Astrocyte of the cerebellum (primary cell): ENCODE measurements at places on chromosomes 2 and 18.

GRCh38 chr2:64062840-64063239 lies 43.6 kb upstream of the VPS54 start:
- DNase-seq = no peak

DNA sequence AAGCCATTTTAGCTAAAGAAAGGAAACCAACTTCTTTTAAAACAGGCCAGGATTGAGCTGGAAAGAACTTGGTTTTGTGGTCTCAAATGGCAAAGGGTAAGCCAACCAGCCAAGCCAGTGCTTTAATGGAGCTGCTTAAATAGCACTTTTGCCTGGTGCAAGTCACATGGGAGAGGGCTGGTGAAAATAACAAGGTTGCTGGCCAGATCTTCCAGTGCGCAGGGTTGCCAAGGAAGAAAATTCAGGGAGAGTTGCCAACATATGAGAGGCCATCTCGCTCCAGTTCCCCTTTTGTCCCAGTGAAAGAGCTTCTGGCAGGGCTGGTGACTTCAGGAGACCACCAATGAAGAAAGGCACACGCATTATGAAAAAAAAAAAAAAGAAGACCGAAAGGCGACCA lies 57.3 kb downstream of the IRS1 start:
- DNase-seq = peak; percentile 78

DNA sequence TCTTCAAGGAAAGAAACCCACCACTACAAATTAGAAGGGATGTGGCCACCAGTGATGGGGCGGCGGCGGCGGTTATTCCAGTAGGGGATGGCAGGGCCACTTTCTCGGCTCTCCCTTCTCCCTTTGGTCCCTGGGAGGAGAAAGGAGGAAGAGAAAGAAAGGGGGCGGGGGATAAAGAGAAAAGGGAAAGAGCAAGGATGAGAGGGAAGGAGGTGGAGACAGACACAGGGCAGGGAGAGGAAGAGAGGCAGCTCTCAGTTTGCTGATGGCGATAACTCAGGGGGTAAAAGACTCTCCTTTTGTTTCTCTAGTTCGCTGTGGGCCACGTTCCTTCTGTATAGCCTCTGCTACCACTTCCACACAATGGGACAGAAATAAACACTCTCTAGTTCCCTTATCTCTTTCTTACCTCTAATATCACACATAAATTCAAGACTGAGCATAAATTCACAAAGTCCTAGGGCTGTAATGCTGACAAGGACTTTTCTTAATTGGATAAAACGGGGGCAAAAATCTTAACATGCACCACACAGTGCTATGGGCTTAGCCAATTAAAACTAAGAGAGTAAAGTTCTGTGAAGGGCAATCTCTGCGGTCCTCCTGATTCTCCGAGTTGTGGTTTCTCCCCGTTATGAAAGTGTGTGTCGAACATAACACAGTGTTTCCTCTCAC lies 14.6 kb downstream of the SFT2D3 start:
- DNase-seq = no peak

- DNase-seq = no peak
These were observed 16.2 kb downstream of the TANC1 start for GRCh38 chr2:158984604-158985135.

GRCh38 chr2:135997380-135997779 lies 12.0 kb upstream of the DARS1 start:
- no peak for DNase-seq

DNA sequence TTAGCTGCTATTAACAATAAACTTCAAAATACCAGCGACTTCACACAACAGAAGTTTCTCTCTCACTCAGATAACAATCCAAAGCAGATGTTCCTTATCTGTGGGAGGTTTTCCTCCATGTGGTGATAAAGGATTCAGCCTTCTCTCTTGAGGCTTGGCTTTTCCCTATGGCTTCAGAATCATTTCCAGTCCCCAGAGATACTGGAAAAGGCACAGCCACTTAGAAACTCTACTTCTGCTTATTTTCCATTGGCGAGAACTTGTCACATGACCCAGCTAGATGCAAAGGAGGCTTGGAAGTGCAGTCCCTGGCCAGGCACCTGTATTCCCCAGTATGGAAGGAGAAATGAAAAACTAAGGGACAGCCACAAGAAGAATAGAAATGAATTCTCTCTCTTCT lies 344.8 kb downstream of the MTX2 start:
- DNase-seq = no peak

GRCh38 chr2:26292646-26293045 lies 47.9 kb downstream of the HADHB start:
- DNase-seq = no peak

DNA sequence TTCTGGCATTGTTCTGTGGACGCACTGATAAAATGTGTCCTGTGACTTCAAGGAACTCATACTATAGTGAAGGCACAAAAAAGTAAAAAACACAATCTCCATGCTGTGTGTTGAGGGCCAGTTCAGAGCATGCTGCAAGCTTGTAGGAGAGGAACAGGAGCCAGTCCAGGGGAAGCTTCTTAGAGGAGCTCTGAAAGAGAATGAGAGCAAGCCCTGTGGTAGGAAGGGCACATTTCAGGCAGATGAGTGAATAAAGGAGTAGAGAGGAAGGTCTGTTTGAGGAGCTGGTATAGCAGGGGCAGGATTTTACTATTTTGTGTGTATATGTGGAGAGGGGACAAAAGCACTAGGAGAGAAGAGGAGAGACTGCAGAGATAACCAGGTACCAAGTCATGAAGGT lies 478.3 kb downstream of the ZEB2 start:
- no peak for DNase-seq

DNA sequence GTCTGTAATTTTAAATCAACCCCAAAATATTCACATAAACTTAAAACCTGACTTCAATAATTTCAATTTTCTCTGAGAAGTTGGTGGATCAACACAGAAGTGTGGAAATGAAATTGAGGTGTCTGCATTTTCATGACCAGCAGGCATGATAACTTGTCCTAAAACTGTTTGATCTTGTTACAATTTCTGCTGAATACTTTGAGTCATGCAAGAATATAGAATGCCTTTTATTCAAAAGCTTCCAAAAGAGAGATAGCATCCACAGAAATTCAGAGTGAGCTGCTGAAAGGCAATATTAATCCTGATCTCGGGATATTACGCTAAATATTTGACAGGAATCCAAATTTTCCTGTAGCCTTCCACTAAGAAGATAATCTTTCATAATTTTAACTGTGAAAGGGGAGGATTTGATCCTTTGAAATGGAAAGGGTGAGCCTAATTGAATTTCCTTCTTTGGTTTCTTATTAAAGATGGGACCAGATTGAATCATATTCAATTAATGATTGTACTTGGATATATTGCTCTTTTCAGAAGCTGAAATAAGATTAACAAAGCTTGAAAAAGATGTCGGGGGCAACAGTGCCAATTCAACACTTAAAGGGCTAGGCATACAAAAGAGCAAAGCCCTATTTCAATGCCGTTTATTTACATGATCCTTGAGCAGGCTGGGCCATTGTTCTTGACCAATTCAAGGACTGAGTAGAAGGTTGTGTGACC lies 129.3 kb downstream of the NCKAP5 start:
- no peak for DNase-seq

DNA sequence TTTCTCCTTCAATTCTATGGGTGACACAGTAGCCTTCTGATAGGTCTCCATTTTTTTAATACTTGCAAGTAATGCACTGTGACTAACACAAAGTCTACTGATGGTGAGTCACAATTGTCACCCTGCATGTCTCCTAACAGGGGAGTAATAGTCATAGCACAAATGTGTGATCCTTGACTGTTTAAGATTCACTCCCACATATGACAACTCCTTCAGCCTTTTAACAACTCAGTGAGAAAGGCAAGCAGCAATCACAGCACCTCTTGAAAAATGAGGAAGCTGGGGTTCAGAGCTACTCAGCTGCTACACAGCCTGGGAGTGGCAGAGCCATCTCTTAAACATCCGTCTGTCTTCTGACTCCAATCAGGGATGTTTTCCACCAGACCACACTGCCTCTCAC lies 63.8 kb downstream of the EHD3 start:
- no peak for DNase-seq

GRCh38 chr2:156456616-156457015 lies 20.4 kb downstream of the GPD2 start:
- DNase-seq = peak; percentile 68

DNA sequence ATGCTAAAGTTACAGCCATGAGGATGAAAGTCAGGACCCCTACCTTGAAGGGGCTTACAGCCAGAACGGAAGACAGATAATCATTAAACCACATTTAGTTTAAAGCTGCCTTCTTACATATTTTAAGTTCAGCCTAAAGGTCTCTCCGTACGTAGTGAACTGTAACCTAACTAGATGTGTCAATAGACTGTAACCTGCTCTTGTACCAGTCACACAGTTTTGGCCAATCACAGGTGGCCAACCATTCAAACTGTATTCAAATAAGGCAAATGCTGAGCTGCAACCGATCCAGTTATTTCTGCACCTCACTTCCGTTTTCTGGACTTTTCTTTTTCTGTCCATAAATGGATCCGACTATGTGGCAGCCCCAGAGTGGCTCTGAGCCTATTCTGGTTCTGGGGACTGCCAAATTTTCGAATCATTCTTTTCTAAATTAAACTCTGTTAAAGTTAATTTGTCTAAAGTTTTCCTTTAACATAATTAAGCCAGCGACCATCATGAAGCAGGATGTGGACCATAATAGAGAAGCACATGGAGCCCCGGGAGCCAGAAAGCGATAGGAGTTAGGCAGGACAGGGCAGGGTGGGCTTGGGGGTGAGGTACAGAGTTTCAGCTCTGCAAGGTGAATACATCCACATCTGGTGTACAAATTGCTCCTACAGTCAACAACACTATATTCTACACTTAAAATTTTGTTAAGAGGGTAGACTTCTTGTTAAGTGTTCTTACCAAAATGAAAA lies 48.4 kb upstream of the YPEL5 start:
- DNase-seq = no peak

GRCh38 chr18:35159782-35160181 lies 81.1 kb upstream of the ZNF397 start:
- no peak for DNase-seq

- no peak for DNase-seq
These were observed 59.7 kb upstream of the PDK1 start for GRCh38 chr2:172496160-172496608.
